ENCODE measurements at places on chromosomes 5 and 9. TPM values are rescaled to one million over a fixed set of nuclear protein-coding genes. Genes with fewer than 3 reads are reported as not detected.

GRCh38 chr5:16529306-16529705 is 63.7 kb upstream of the ZNF622 start:
- no peak for DNase-seq

The SH3PXD2B gene
- total RNA-seq: 72.9 TPM

DNA sequence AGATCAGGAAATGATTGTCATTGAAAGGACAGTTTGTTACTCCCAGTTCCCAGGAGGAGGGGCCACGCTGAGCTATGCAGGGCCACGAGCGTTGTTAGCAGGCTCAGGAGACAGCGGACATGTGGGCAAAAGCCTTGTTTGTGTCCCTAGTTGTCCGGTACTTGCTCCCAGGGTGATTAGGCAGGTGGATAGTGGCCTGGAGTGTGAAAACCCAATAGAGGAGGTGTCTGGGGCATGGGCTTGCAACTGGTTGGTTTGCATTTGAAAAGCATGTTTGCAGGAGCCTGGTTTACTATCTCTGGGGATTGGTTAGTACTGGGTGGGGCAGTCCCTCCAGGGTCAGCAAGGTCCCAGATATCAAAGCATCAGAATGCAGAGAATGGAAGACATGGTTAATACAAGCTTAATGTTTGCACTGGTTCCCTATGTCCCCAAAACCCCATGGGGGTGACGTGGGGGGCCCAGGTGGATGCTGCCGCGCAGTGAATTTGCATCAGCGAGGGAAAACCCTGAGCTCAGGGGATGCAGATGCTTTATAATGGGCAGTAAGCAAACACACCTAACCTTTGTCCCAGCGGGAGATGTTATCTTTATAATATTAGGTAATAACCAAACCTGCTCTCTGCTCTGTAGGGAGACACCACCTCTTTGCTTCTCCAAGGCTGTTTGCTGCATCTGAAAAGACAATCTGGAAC is 39.7 kb downstream of the ROPN1L start:
- DNase-seq: no peak

- DNase-seq: no peak
Measured at GRCh38 chr9:131379056-131379455, 14.8 kb upstream of the PRRC2B start.

The RPL37 gene
- total RNA-seq: 1,534 TPM

DNA sequence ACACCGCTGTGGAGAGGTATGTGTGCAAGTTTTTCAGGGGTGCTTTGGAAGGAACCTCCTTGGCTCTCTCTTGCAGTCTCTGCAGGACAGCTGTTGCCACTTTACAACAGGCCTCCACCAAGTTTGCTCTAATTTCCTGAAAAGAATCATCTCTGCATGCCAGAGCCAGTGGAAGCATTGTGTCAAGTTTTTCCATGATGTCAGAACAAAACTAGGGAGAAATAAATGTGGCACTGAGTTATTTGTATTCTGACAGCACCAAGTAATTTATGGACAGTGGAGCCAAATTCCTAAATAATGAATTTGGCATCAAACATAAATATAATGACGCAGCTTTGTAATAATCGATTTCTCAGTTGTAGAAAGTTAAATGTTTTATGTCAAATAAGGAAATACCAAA is 146.9 kb downstream of the KIAA0825 start:
- DNase-seq: no peak

Measured in H1 (cell line).